SIG-M5 (cell line): ENCODE measurements at places on chromosomes 5 and 9.

DNA sequence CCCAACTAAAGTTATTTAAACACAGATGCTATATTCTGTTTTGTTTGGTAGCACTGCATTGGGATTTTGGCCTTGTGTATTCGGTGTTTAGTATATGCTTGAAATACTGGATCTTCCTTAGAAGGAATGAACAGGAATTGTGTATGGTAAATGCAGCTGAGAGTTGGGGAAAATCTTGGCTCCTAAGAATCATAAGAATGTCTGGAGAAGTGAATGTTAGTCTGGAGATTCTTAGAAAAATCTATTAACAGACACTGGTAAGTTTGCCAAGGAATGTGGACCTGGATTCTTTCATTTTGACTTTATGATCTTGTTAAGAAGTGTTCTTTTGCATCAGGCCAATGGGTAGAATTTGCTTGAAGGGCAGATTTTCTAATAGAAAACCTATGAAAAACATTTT lies 38.9 kb downstream of the SNX30 start:
- DNase-seq: no peak

GRCh38 chr9:86718388-86719049 lies 228.8 kb downstream of the GAS1 start:
- DNase-seq: no peak

DNA sequence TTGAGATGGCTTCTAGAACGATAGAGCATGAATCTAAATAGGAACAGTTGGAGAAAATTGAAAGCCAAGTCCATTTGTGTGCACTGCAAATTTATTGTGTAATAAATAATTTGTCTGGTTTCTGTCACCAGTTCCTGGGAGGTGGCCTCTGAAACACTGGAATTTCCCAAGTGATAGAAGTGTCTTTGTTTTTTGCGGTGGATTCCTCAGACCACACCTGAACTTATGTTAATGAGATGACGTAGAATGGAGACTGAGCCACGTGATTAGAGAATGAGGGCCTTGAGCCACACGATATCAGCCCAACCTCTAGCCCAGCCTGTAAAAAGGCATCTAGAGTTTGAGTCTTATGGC lies 105.1 kb downstream of the MSX2 start:
- no peak for DNase-seq

DNA sequence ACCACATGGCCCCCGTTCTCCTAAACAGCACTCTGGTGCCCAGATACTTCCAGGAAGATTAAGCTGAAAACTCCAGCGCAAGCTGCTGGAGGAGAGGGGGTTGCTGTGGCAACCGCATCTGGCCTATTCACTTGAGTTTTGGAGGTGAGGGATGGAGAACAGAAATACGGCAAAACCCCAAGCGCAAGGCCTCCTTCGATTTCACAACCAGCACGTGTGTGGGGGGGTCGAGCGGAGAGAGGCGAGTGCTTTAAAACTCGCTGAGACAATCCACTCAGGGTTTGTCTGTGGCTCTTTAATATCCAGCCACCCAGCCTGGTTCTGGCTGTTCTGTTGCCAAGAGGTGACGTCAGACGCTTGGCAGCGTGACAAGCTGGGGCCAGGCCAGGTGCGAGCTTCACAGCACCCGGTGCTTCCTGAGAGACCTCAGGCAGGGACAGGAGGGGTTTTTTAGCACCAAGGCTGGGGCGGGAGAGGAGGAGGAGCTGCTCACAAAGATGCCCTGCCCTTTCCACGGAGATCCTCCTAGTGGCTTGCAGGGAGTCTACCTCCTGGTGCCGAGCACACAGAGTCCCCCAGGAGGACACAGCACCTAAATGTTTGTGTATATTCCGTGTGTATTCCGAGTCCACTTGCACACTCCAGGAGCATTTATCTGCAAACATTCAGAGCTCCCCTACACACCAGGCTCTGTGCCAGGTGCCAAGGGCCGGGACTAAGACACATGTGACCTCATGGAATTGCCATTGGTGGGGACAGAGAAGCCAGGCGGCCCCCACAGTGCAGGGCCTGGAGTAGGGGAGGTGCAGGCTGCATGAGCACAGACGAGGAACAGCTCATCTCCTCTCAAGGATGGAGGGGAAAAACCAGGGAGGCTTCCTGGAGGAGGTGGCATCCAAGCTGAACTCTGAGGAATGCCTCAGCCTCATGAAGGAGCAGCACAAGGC lies 194.6 kb downstream of the OLFM1 start:
- DNase-seq: no peak

DNA sequence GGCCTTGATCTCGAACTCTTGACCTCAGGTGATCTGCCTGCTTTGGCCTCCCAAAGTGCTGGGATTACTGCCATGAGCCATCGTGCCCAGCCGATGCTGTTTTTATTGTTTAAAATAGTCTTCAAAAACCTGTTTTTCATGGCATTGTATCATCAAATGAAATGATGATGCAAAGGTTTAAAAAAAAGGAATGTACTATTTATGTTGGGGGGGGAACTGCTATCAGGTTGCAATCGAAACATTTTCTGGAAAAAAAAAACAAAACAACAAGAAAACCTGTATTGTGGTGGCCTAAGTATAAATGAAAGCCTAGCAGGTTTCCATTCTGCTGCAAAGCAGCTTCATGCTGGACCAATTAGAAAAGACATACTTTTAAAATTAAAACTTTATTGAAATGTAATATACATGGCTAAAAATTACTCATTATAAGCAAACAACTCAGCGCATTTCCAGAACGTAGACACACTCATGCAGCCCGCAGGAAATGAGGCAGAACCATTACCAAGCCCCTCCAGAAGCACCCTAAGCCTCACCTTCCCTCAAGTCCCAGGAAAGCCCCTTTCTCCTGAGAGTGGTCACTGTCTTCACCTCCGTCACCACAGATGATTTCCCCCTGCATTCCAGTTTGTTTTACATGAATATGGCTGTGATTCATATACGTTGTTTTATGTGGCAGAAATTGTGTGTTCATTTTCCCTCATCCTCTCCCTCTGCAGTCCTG lies 19.0 kb downstream of the GPR107 start:
- no peak for DNase-seq

DNA sequence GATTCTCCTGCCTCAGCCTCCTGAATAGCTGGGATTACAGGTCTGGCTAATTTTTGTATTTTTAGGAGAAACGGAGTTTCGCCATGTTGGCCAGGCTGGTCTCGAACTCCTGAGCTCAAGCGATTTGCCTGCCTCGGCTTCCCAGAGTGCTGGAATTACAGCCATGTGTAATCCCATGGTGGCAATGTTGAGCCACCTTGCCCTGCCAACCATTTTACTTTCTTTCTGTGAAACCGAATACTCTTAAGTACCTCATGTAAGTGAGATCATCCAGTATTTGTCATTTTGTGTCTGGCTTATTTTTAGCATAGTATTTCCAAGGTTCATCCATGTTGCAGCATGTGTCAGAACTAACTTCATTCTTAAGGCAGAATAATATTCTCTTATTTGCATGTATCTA lies 8.2 kb downstream of the PRRC2B start:
- no peak for DNase-seq

GRCh38 chr9:88387036-88387551 lies 1.1 kb upstream of the SPIN1 start:
- no peak for DNase-seq

DNA sequence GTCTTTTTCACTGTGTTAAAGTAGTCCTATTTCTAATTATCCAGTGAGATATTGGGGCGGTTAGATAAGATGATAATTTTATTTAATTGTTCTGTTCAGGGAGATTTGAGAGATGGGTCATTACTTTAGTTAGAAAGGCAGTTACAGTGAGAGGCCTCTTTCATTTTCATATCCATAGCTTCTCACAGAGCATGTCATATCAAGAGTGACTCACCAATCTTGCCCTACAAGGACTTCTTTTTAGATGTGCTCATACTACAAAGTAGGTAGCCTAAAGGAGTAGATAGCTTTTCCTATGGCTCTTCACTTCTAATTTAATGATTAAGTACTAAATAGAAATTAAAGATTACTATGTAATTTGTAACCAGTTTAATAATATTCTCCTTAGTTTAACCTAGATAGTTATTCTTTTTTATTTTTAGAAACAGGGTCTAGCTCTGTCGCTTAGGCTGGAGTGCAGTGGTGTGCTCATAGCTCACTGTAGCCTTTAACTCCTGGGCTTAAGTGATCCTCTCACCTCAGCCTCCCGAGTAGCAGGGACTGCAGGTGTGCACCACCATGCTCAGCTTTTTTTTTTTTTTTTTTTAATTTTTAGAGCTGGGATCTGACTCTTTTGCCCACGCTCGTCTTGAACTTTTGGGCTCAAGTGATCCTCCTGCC lies 71.0 kb downstream of the FER start:
- no peak for DNase-seq

- DNase-seq: no peak
Observed at GRCh38 chr5:31033295-31033694, 160.2 kb upstream of the CDH6 start.

GRCh38 chr5:148379340-148379739 lies 4.4 kb upstream of the FBXO38 start:
- no peak for DNase-seq

DNA sequence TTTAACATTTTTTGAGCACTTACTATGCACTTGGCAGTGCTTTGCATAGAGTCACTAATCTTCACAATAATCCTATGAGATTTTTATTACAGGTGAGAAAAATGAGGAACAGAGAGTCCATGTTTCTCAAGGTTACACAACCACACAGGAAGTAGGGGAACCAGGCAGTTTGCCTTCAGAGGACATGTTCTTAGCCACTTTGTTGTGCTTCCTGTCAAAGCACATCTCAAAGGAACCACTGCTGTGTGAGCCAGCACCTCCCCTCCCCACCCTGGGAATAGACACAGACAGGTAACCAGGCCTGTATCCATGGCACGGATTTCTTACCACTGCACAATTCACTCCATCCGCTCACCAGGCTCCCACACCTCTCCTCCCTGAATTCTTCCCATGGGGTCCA lies 6.3 kb upstream of the DNAJB5 start:
- DNase-seq: no peak

DNA sequence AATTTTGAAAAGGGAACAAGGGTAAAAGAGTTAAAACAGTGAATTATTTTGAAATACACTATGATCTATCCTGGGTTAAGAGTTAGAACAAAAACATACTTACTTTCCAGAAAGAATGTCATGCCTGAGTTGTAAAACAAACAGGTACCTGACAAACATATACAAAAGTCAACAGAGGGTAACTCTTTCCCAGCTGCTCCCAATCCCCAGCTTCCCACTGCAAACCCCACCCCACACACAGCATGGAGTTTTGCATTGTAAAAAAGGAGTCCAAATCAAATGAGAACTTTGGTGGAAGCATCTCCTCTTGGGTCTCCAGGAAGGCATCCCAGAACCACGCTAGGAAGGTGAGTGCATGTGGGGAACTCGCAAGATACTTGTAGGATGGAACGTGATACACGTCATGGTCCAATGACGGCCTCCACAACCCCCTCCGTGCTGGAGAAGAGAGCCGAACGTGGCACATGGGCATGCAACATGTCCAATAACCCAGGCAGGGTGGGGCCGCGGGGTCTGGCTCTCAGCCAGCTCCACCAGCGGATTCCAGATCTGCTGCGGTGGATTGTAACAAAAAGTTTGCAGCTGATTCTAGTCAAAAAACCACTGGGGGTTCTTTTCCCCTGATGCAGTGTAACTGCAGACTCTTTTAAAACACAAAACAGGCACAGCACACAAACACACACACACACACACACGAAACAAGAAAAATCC lies 55.8 kb downstream of the EPB41L4B start:
- no peak for DNase-seq

GRCh38 chr5:20359377-20359776 lies 371.4 kb upstream of the CDH18 start:
- no peak for DNase-seq

- no peak for DNase-seq
Observed at GRCh38 chr5:23352446-23352845, 155.0 kb upstream of the PRDM9 start.

DNA sequence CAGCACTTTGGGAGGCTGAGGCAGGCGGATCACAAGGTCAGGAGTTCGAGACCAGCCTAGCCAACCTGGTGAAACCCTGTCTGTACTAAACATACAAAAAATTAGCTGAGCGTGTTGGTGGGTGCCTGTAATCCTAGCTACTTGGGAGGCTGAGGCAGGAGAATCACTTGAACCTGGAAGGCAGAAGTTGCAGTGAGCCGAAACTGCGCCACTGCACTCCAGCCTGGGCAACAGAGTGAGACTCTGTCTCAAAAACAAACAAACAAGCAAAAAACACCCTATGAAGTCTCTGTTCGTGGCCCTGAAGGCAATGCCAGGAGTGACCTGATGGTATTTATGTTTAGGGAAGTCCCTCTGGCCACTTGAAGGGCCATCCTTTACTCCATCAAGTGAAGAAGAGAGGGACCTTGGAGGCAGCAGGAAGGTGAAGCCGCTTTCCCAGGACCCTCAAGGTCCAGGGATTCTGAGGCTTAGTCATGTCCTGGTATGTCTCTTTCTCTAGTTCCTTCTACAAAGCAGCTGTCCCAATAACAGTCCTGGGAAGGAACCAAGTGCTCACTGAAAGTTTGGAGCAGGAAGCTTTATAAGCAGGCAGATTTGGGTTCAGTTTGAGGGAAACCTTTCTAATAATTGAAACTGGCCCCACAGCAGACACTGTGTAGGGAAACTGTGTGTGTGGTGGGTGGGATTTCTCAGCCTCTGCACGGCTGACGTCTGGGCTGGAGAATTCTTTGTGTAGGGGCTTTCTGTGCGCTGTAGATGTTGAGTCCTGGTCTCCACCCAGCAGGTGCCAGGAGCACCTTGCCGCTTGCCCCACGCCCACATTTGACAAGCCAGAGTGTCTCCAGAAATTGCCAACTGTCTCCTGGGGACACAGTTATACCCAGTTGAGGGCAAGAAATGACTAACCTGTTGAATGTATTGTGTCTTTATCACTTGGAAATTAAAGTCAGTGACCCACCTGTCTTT lies 12.5 kb downstream of the PHF2 start:
- no peak for DNase-seq

DNA sequence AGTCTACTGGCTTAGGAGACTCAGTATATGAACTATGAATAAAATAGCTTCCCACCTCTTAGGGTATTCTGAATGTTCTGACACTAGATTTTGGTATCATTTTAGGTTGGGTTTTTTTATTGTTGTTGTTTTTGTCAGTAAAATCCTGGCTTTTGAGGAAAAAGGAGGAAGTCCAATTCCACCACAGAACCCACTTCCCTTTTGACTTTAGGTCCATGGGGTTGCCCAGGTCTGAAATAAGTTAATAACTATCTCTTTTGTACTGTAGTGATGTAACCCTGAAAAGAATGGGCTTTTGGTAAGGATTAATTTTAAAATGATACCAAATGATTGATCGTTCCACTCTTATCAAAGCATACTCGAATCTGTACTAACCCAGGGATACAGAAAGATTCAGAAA lies 29.1 kb upstream of the IL12B start:
- no peak for DNase-seq

GRCh38 chr5:65191554-65192135 lies 290.1 kb downstream of the ADAMTS6 start:
- no peak for DNase-seq

- no peak for DNase-seq
Observed at GRCh38 chr9:28956116-28956880, 1383.0 kb upstream of the C9orf72 start.
